Endodermal cell (in vitro differentiated cells): ENCODE measurements at places on chromosomes 16 and 17. TPM values are rescaled to one million over a fixed set of nuclear protein-coding genes. Genes with fewer than 3 reads are reported as not detected.

Gene TRIM72
- total RNA-seq = 0.20 and 0.32 TPM in 2 replicates

Gene COX6A2
- not detected in 3 replicates for total RNA-seq

Gene ABI3
- 1.7 and 1.9 TPM in 2 replicates for total RNA-seq

Gene SPIRE2
- total RNA-seq = 11.3 and 12.8 TPM in 2 replicates

Gene TBC1D10B
- total RNA-seq = 32.8 and 36.3 TPM in 2 replicates

Gene LDHD
- total RNA-seq = 1.4 and 1.6 TPM in 2 replicates

Gene SERPINF2
- total RNA-seq = 1.6 to 3.1 TPM (median 1.8 TPM) in 3 replicates

Gene CX3CL1
- total RNA-seq = 0.82 to 1.2 TPM (median 1.0 TPM) in 3 replicates

Gene PRSS8
- 73.3 to 80.8 TPM (median 80.1 TPM) in 3 replicates for total RNA-seq

Gene FOXF1
- total RNA-seq = not detected in 3 replicates

Gene SPECC1
- total RNA-seq = 47.8 and 48.7 TPM in 2 replicates

Gene EVPLL
- not detected in 3 replicates for total RNA-seq

Gene TNRC6C
- total RNA-seq = 27.4 and 40.2 TPM in 2 replicates

Gene TERB1
- total RNA-seq = not detected in 2 replicates

Gene MYADML2
- total RNA-seq = not detected in 3 replicates
